ENCODE measurements at places on chromosomes 12 and 14.

- peak; percentile 28 for DNase-seq
Observed at GRCh38 chr14:24351517-24351916, 11.7 kb upstream of the RIPK3 start.

DNA sequence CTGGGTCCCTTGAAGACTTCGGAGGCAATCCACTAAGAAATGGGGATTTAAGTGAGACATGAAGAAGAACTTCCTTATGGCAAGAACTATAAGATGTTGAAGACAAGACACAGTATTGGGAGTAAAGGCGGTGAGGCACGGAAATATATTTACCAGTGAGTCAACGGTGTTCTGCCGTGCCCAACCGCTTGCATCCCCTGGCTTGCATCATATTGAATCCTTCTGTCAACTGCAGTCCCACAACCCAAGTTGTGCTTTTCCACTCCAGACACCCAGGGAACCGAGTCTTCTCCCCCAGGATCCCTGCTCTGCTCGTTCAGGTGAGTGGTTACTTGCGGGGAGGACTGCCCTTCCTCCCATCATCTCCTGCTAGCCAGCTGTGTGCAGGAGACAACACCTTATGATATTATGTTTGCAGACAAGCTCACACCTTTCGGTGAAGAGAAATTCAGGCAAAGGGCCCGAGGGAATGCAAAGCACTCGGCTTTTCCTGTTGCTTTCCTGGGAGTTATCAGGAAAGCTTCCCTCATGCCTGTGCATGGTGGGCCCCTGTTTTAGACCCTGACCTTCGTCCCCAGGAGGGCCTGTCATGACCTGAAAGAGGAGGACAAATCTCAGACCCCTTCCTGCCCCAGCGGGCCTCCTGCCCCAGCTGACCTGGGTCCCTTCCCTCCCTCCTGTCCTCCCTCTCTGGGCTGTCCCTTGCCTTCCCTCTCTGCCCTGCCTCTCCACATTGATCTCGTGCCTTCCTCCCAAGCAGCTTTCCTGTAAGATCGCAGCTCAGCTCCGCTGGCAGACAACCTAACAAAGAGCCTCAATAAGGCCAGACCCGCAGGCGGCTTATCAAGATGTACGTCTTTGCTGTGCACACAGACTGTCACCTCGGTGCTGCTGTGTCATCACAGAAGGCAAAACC lies 4.3 kb upstream of the LRTM2 start:
- DNase-seq = no peak

DNA sequence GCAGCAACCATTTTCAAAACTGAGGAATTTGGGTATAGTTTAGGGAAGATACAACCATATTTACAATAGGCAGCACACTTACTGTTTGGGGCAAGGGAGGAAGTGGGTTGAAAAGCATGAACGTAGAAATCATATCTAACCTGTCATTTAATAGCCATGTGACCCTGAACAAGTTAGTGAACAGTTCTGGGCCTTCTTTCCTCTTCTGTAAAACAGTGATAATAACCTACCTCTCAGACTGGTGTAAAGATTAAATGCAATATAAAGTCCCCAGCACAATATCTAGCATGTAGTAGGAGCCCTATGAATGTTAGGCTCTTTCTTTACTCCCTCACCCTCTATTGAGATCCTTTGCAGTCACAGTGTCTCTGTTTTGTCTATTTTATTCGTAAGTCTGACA lies 33.5 kb downstream of the A2ML1 start:
- DNase-seq = no peak

DNA sequence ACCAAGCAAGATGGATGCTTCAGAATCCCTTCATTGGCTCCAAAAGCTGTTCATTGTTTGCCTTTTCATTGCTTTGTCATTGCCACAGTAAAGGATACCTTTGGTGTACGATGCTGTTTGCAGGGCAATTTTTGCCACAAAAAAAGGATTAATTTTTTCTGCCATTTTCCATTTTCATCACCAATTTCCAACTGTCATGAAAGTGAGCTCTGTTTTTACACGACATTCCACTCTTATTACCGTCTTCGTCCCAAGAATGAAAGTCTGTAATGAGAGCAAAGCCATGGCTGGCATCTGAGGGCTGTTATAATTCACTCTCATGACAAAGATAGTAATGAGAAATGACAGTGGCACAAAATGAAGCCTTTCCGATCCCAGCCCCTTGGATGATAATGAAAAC lies 272.7 kb upstream of the DCN start:
- DNase-seq = no peak

DNA sequence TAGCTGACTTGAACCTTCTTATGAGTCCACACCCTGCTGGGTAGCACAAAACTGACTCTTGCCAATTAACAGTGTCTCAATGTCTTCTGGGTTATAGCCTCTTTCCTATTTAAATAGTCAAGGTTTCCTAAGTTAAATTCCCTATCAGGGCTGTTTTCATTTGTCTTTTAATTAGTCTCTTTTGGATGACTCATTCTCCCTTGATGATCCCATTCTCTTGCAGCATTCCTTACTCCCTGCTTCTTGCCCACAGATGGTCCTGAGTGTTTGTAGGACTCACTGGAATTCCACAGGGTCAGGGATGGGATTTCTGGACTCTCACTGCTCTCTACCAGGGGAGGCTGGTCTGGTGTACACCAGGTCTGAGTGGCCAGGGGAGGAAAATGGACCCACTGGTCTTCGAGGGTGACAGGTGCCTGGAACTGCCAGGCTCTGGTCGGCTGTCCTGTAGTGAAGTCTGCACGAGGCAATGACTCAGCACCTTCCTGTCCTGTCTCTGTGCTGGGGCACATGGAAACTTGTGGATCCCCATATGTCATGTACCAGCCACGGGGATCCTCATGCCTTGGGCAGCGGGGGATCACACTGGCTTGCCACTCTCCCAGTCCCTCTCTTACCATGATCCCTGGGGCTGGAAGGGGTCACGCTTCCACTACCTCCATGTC lies 236.5 kb upstream of the PELI2 start:
- peak; percentile 43 for DNase-seq

DNA sequence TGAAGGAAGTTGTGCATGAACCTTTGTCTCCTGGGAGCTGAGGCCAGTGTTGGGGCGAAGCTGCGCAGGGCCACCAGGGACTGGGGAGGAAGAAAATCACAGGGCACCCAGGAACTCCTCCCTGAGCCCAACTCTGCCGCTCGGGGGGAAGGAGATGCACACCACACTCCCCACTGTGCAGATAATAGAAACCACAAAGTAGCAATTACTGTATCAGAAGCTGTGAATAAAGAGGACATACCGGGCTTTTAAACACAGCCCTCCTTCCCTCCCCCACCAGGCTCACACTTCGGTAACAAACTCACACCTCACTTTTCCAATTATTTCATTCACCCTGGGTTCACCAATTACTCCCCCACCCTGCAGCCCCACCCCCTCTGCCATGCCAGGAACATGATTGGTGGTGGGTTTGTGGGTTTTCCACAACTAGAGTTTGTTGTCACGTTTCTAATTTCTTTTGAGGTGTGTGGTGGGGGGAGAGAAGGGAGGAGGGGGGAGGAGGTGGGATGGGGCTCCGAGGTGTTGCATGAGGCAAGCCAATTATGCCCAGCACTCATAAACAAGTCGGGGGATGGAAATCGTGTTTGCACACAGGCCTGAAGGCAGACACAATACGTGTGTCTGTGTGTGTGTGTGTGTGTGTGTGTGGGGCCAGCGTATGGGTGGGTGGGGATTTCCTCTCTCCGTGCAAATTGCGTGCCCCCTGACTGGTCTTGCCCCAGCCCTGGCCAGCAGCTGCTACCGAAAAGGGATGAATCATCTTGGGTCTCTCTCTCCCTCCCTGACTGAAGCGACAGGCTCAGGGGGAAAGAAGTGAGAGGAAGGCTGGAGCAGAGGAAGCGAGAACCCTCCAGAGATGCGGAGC lies 103.3 kb downstream of the RBM19 start:
- peak; percentile 85 for DNase-seq

DNA sequence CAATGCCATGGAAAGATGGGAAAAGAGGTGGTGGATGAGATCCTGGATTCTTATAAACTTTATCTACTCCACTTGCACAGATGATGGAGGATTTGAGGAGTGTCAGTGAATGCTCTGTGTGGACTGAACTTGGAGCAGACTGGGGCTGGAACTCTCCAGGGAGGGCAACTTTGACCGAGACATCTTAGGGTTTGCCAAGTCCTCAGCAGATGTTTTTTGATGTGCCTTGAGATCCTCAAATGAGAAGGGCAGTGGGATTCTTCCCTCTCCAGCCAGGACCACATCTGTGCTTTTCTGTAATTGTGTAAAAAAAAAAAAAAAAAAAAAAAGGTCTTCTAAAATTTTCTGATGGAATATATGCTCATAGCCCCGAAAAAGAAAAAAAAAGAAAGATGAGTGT lies 23.0 kb upstream of the MYL2 start:
- no peak for DNase-seq

GRCh38 chr14:99819514-99819913 lies 26.3 kb downstream of the EML1 start:
- DNase-seq = no peak

DNA sequence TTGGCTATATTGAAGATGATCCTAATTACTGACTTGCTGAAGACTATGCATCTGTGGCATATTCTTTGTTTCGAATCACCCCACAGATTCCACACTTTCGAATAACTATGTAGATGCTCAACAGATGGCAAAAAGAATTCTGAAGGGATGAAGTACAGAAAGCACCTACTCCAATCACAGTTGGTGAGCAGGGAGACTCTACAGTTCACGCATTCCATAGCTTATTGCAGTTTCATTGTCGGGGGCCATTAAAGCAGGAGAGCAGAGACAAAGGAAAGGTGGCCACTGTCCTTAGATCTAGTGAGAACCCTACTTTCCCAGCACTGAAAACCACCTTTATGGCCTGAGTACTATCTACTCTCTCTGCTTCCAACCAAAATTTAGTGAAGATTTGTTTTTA lies 191.9 kb downstream of the STXBP6 start:
- DNase-seq = no peak

DNA sequence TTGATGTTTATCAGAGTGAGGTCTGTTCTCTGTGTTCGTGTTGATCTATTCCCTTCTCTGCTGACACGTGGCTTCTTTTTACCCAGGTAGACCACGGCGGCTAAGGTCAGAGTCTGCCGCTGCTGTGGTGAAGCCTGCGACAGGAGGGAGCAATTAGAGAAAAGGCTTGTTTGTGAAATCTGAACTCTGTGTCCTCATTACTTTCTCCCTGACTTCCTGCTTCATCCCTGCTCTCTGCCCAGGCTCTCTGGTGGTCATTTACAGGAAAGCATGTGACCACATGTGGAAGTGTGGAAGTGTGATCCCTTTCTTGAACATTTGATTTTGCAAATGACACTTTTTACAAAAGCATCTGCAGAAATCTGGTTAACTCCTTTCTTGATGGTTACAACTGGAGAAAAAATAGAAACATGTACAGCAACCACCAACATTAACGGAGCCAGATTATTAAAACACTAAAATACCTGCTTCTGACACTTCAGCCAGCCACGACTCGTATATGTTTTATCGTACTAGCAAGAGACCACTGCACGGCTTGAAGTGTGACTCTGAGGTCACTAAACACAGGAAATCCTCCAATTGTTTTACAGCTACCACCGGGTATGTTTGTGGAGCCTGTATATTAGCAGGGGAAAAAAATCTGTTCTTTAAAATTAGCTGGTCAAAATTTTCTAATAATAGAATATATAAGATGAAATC lies 388.6 kb upstream of the TMPO start:
- DNase-seq = no peak

- DNase-seq = no peak
Observed at GRCh38 chr14:51449681-51450080, 202.0 kb upstream of the FRMD6 start.

DNA sequence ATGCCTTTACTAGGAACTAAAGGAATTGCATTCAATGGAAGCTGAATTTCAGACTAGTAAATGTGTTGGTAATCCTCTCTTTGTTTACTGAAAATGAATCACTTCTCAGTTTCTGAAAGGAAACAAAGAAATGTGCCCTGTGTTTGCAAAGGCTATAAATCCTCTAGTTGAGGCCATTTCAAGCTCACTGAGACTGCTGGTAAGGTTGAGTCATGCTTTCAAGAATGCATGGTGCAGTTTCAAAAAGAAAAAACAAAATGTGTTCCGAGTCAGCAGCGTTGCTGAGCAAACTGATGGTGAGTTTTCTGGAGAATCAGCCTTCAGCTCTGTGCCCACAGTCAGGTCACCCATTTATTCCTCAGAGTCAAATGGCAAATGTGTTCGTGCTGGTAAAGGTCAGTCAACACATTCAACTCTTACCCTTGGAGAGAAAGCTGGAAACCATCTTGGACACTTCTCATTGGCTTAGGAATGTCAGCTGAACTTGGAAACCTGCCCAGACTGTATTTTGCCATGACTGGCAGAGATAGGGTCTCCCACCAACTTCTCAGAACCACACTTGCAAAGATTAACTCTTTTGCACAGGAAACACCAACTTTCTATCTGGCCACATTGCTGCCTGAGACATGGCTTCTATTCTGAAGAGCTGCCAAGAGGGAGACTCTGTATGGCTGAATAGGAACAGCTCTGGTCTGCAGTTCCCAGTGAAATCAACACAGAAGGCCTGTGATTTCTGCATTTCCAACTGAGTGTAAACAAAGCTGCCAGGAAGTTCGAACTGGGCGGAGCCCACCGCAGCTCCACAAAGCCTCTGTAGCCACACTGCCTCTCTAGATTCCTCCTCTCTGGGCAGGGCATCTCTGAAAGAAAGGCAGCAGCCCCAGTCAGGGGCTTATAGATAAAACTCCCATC lies 484.4 kb downstream of the ATP23 start:
- peak; percentile 96 for DNase-seq

DNA sequence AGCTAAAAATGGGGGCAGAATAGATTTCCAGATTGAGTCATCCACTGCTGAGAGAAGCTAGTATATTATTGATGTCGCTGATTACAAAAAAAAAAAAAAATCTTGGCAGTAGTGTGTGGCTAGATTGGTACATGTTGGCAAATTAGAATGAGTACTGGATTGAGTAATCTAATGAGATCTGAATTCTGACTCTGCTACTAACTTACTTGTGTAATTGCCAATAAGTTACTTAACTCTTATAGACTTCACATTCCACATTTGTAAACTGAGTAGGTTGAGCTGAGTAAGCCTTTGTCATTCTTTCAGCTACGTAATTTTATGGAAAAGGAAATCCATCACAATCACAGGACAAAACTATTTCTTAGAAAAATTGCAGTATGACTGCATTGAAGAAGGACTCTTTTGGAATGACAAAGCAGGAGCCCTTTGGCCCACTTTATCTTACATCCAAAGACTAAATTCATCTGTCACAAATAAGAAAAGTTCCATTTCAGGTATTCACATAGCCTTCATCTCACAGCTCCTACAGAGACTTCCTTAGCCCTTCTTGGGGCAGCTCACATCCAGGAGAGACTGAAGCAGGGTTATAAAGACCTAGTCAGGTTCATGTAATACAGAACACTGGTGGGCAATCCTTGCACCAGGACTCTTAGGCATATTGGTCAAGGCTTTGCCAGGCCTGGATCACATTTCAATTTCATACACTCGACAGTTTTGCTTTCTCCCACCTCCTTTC lies 197.3 kb upstream of the CPNE8 start:
- DNase-seq = peak; percentile 30

- DNase-seq = no peak
Observed at GRCh38 chr12:69616025-69616424, 5.3 kb upstream of the LRRC10 start.
